ENCODE measurements at places on chromosomes 4 and X.

- DNase-seq: no peak
Measured at GRCh38 chr4:29467044-29467717, 1253.0 kb upstream of the PCDH7 start.

GRCh38 chr4:76256032-76256431 is 4.5 kb downstream of the FAM47E start:
- DNase-seq: no peak

DNA sequence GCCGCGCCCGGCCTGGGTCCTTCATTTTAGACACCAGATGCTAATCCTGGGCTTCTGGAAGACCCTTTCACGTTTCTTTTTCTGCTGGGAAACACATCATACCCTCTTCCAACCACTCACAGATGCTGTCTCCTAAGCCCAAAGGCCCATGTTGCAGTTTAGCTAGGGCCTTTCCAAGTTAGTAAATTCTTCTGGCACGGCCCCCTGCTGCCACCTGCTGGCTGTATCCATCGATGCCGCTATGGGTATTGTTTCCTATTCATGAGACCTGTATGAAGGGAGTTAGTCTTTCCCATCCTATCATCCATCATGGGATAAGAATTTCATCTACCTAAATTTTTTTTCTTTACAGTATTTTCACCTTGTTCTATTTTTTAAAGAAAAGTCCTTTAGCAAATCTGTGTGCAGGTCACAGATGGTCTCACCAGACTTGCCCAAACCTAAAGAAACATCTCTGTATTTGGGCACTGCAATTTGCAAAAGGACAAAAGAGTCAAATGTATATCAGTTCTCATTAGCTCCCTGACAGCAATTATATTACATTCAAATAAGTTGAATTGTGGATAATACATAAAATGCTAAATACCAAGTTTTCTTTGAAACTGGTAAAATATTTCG is 37.8 kb upstream of the SLC9A7 start:
- DNase-seq: peak; percentile 49

DNA sequence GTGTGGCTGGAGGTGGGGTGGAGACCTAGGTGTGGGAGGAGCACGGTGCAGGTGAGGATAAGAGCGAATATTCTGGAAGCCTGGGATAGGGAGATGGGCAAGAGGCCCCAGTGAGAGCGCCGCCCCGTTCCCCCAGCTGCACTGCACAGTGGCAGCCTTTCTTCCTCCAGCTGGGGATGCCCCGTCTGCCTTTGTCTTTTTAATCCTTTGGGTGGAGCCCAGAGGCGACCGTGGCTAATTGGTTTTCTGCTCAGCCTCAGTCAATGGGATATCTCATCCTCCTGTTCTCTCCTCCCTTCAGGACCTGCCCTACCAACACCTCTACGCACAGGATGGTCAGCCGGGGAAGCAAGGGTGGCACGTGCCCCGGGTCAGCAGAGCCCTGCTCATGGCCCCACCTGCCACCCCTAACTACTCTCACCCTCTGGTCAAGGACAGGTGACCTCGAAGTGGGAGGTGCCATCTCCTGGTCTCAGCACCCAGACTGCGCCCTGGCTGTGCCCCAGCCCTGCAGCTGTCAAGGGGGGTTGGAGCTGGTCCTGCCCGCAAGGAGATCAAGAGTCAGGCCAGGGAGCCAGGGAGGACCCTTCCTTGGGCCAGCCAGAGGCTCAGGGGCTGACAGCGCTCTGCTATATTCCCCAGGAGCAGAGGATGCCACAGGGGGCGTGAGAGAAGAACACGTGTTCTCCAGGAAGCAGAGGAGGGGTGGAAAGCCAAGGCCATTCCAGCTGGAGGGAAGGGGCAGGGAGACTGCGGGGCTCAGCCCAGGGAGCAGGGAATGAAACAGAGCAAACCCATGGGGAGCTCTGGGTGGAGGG is 64.0 kb downstream of the ADRA2C start:
- no peak for DNase-seq

GRCh38 chrX:115549008-115549407 is 12.0 kb upstream of the PLS3 start:
- DNase-seq: no peak

DNA sequence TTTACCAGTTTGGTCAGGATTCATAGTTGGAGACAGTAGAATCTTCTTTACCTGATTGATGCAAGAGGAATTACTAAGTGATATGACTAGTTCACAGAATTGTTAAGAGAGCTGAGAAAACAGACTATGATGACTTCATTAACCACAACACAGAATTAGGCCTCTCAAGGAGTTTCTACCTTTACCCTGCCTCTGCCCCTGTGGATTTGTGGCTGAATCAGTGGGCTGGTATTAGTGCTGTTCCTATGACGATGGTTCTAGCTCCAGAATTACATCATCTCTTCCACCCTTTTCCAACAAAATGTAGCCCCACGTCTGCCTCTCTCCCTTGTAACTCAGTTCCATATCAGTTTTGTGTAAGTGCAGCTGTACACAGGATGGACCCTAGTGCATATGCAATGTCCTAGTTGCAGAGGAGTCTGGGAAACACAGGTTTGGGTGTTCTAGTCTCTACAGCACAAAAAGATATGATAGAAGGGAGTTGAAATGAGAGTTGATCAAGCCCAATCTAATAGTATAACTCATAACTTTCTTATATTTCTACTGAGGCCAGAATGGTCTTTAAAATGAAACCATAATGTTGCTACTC is 99.3 kb downstream of the ANXA5 start:
- no peak for DNase-seq

GRCh38 chr4:13705521-13706041 is 78.1 kb upstream of the BOD1L1 start:
- no peak for DNase-seq

DNA sequence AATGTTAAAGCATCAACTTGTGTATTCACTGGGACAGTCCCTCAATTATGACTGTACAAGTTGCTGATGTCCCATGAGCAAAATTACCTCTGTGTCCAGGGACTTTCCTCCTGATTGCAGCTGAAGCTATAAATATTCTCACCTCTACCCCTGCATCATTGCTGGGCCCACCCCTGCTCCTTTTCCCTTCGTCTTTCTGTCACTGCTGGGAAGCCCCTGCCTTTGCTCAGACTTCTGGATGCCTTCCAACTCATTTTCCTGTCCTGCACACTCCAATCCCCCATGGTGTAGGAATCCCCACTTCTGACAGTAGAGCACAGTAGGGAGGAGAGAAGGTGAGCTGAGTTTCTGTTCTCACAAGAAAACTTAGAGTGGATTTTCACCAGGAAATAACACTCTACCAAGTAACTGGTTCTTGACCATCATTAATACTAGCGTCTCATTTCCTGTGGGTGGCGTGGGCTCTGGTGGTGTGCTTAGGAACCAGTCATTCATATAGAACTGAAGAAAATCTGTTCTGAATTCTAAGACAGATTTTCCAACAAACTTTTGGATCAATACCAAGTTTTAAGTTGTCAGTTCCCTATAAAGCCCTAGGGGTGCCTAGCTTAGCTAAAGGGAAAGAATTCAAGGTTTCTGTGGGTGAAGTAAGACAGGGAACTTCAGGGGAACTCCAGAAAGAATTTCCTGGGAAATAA is 136.2 kb upstream of the MED14 start:
- DNase-seq: no peak

- no peak for DNase-seq
Measured at GRCh38 chr4:10737337-10737736, 52.8 kb upstream of the CLNK start.

DNA sequence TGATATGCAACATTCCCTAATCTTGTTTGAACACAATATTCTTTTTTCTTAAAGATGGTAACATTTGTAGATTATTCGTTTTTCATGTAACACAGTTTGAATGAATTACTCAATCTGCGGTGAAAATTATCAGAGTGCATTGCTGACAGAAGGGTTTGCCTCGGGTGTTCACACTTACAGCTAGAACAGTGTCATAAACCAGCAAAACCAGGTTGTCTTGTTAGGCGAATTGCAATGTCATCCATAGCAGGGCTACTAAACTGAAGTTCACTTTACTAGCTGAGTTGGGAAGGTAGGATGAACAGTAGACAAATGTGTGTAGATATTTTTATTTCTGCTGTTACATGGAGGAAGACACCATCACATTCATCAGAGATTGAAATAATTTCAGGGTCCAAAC is 98.9 kb downstream of the SLC39A8 start:
- no peak for DNase-seq

DNA sequence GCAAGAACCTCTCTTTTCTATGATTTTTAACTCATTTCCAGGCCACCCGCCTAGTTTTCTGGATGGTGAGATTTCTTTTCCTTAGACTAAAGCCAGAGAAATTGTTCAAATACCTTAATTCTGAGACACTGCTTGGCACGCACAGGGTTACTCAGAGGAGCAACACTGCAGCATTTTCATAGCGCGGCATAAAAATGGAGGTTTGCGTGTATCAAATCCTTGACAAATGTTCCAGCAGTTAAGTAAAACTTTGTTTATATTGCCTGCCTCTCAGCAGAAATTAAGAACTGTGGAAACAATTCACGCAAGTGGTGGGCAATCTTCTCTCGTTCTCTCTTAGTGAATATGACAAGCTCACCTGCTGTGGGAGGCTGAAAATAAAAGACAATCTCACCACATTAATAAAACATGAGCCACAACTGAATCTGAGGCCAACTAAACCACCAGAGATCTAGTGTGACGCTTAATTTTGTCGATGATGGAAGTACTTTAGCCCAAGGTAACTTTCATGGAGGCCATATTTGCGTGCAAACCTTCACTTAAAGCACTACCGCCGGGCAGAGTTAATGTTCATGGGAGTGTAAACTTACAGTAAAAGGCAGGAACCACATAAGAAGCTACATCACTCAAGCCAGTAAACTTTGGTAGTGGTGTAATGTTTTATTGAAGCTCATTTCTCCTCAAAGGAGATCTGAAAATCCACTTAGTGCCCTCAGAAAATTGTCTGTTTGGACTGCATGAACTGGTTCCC is 894.8 kb upstream of the EPHA5 start:
- DNase-seq: no peak

DNA sequence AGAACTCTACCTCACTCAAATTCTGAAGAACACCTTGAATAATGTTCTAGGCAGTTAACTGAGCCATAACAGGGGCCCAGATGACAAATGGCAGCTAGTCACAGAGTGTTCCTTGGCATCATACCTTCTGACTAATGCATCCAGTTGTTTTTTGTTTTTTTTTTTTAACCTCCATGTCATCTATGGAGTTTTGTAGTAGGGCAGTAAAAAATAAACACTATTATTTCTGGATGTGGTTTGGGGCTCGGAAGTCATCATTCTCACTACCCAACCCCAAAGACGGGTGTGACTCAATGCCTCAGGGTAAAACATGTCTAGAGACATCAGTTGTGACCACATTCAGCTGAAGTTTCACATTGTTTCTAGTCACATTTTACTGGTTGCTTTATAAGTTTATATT is 31.2 kb upstream of the MCF2 start:
- no peak for DNase-seq

GRCh38 chrX:1500701-1501624 is 36.0 kb downstream of the P2RY8 start:
- no peak for DNase-seq

GRCh38 chrX:115561605-115562479 is 868 bp downstream of the PLS3 start:
- no peak for DNase-seq

GRCh38 chrX:68912113-68912512 is 83.3 kb downstream of the EFNB1 start:
- no peak for DNase-seq

DNA sequence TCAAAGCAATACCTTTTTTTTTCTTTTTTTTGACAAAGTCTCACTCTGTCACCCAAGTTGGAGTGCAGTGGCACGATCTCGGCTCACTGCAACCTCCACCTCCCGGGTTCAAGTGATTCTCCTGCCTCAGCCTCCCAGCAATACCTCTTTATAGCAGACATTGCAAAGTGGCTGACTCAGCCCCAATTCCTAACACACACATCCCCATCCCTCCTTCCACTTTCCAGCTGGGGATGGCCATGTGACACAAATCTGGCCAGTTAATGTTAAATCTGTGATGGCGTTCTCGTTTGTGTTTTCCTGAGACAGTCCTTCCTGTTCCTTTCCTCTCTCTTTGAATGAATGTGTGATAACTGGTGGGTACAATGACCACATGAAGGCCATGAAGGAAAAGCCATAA is 276.2 kb upstream of the KLF3 start:
- DNase-seq: no peak

DNA sequence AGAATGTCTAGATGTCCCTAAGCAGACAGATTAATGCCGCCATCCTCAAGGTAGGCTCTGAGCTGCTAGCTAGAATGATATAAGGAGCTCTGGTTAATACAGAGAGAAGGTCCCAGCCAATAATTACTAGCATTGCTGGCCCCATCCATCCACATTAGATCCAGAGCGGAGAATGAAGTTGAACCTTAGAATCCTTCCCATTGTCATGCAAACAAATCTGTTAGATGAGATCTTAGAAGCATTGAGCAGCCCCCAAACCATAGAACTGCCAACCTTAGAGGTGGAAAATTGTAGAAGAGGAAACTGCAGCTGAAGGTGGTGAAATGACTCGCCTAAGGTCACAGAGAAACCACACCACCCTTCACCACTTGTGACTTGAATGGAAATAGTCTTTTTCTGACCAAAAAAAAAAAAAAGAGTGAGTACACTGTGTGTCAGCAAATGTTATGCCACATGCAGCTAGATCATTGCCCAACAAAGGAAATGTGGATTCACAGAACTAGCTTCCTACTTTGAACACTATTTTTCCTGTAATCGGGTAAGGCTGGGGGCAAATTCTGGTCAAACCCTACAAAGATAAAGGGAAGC is 162.1 kb downstream of the SMIM20 start:
- no peak for DNase-seq

- no peak for DNase-seq
Measured at GRCh38 chr4:150176547-150176946, 98.3 kb downstream of the DCLK2 start.

DNA sequence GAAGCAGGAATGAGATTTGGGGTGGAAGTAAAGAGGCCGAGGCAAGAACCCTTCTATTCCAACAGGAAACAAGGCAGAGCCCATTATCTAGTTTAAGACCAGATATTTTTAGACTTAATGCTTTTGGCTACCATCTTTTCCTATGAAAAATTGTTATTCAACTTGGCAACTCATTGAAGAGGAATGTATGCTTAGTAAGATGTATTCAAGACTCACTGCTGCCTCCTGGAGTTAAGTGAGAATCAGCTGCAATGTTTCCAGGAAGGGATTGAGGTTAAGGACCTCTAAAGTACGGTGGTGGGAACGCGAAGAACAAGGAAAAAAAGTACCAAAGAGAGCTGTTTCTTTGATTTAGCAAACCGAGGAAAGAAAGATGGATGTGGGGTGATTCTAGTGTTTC is 89.1 kb downstream of the RAPGEF2 start:
- no peak for DNase-seq

All from activated T-helper 1 cell treated with anti-CD3 and anti-CD28 coated beads, Interleukin-2, amount 50 U/mL, for 16 hours (primary cell).